Left ventricle myocardium superior (tissue), 1 donor: ENCODE measurements at places on chromosomes 3 and 15. TPM values are rescaled to one million over a fixed set of nuclear protein-coding genes. Genes with fewer than 3 reads are reported as not detected.

DNA sequence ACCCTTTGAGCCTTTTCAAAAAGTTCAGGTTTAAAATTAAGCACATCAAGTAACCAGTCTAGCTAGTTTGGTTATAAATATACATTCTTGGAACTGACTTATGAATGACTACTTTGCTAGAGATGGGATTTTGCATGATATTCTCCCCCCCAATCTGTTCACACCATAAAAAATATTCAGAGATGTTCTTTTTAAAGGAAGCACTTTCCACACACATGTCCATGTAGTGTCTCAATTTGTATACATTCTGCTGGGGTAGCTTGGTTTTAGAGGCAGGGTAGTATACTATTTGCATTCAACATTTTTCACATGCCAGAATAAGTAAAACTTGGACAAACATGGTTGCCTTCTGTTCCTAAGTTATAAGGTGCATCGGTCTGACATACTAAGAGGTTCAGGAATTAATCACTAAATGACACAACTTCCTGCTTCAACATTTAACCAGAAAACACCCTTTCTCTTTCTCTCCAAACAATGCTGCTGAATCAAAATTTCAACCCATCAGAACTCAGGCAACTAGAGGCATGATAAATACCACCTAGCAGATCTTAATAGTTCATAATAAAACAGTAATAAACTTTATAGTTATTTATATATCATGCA is 57.0 kb downstream of the SUMF1 start:
- DNase-seq: no peak

GRCh38 chr15:61834076-61834697 is 226.1 kb downstream of the VPS13C start:
- peak; percentile 89 for DNase-seq

Gene EPHA6
- total RNA-seq: 0.52 TPM

Gene CCR3
- not detected for total RNA-seq

Gene MYO1E
- 36.4 TPM for total RNA-seq

Gene SST
- total RNA-seq: not detected

Gene PDZRN3
- total RNA-seq: 147 TPM

Gene ERICH6
- not detected for total RNA-seq

Gene TRH
- total RNA-seq: not detected

Gene ZNF660
- 0.92 TPM for total RNA-seq

Gene FGF7
- 34.6 TPM for total RNA-seq
